Psoas muscle (tissue), 8 donors: ENCODE measurements at places on chromosomes 16 and 17. TPM values are rescaled to one million over a fixed set of nuclear protein-coding genes. Genes with fewer than 3 reads are reported as not detected.

Gene FAM20A
- polyA plus RNA-seq, result 1.3 TPM

- no peak for DNase-seq
These were observed 3.5 kb upstream of the LASP1NB start for GRCh38 chr17:38921756-38922411.

DNA sequence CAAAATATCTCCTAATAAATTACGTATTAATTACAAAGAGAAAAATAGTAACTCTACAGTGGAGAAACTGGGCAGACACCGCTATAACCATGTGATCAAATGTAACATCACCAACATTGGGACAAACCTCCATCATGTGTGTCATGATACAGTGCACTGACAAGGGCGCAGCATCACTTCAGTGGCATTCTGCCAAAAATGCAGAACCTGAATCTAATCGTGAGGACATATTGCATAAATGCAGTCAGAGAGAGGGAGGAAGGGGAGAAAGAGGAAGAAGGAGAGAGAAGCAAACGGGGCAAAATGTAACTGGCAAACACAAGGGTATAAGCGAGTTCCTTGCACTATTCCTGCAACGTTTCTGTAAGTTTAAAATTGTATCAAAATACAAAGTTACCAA is 74.2 kb upstream of the MARCHF10 start:
- no peak for DNase-seq

Gene SHISA9
- 0.01 TPM for polyA plus RNA-seq

Gene SLC5A11
- polyA plus RNA-seq, result 0.05 TPM

DNA sequence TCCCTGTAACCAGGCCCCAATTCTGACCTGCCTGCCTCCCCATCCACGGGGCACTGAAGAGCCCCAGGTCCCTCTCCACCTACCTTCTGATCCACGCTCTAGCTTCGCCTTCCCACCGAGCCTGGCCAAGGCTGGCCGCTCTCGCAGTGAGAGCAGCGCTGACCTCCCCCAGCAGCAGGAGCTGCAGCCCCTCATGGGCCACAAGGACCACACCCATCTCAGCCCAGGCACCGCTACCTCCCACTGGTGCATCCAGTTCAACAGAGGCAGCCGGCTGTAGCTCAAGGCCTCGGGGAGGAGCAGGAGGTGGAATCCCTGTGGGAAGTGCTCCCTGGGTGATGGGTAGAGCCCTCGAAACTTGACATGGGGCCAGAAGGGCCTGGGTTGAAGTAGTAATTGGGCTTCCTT is 8.4 kb upstream of the PLEKHG4 start:
- DNase-seq, result no peak

DNA sequence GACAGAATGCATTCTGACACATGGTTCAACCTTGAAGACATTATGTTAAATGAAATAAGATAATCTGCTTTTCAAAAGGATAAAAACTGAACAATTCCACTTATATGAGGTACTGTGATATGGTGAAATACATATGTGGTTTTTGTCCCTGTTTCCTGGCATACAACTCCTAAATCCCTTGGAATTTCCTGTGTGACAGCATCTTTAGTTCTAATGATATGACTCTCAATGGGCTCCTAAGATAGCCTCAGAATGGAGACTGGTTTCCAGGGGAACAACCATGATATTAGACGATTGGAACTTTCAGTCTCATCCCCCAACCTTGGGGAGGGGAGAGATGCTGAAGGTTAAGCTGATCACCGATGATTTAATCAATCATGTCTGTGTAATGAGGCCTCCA is 37.7 kb upstream of the PHLPP2 start:
- no peak for DNase-seq

Gene MIF4GD
- polyA plus RNA-seq, result 27.9 TPM

DNA sequence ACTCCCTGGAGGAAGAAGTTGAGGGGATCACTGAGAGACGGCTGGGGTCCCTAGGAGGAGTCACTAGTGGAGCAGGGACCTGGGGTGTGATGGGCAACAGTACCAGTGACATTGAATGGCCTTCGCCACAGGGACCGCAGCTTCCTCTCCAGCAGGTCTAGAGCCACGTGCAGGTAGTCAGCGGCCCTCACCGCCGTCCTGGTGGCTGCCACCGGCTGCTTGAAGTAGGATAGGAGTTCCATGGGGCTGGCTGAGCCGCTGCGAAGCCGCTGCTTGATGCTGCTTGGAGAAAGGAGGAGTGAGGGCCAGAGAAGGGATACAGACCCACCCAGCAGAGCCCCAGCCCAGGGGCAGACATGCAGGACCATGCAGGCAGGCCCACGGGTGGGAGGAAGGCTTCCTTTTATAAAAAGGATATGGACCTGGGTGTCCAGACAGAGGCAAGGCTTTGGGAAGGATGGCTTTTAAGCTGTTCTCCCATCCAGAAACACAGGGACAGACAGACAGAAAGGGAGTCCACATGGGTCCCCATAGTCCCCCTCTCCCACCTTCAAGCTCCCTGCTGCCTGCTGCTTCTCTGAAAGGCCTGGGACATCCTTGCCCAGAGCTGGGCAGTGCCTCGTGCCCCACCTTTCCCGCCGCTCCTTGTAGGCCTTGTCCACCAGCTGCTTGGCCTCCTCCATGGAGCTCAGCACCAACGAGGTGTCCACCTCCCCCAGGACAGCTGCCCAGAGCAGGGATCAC is 827 bp downstream of the MPO start:
- DNase-seq, result no peak

- no peak for DNase-seq
These were observed 144.4 kb downstream of the PCTP start for GRCh38 chr17:55895112-55895759.

Gene TNFRSF17
- polyA plus RNA-seq, result not detected

- no peak for DNase-seq
These were observed 414.6 kb upstream of the GOT2 start for GRCh38 chr16:59148769-59149155.

DNA sequence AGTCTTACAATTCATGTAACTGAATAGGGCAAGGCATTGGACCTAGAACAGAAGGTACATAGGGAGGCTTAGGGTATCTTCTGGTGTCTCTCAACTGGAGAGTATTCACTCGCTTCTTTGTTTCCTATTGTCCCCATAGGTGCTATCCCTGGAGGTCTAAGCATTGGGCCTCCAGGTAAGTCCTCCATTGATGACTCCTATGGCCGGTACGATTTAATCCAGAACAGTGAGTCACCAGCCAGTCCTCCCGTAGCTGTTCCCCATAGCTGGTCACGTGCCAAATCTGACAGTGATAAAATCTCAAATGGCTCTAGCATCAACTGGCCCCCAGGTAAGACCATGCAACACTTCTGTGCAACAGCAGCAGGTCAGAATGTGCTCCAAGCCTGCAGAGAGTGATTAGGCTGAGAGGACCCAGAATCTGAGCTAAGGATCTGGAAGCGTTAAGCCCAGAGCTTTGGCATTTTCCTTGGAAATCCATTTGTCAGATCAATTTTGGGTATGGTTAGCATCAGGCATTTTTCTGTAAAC is 35.7 kb downstream of the TMC6 start:
- DNase-seq, result no peak

Gene NPIPB6
- 0.17 TPM for polyA plus RNA-seq

DNA sequence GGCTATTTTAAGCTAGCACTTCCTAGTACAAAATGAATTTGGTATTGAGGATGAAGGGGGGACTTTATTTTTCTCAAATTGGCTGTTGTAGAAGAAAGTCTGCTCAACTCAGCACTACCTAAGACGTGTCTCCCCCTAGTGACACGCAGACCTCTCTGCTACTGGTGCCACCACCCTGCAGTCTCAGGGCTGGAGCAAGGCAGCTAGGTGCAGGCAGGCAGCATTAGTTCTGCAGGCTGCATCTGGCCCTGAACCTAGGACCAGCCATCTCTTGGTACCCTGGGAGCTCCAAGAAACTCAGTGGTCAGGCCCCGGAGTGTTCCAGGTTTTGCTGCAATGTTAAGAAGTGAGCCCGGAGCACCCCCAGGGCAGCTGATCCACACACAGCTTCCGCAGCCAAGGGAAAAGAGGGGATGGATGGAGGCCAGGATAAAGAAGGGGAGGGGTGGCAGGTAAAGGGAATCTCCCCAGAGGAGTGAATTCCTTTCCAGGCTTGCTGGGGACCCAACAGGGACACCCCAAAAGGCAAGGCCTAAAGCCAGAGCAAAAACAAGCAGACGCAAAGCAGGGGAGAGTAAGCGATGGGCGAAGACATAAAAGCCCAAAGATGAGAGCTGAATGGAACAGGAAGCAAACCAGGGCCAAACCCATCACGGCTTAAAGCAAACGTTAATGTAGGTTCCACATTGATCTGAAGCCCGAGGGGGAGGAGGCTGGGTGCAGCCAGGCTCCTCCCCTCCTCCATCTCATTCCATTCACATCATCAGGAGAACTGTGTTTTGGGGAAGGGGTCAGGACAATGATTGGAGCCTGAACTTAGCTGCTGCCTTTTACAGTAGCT is 200.5 kb downstream of the ZFHX3 start:
- no peak for DNase-seq

DNA sequence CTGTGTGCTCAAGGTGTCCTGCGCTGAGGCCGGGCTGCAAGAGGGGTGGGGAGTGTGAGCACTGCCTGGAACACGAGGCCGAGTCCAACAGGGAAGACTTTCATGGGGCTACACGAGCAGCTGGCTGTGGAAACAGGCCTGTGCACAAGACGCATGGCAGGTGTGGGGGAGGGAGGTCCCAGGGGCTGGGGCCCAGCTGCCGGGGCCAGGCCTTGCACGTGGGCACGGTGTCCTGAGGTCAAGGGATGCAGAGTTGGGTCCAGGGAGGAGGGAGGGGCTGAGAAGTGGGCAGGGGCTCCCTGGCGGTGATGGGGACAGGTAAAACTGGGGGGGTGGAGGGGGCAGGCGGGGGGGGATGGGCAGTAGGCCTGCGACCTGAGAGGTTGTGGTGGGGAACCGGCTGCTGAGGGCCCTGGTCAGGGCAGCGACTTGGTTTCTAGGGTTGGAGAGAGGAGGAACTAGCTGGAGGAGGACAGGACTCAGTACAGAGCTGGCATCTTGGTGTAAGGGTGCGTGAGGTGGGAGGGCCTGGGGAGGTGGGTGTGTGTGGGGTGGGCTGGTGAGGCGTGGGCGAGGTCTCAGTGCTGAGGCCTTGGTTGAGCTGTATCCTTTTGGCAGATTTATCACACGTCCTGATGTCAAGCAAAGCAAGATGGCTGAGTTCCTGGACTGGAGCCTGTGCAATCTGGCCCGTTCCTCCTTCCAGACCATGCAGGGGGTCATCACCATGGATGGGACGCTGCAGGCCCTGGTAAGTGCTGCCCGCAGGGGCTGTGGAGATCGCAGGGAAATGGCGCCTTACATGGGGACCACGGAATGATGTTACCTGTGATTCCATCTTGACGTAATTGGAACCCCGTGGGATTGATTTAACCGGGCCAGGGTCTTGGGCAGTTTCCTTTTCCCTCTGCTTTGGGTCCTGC is 29.4 kb downstream of the TBCD start:
- peak; percentile 50 for DNase-seq

DNA sequence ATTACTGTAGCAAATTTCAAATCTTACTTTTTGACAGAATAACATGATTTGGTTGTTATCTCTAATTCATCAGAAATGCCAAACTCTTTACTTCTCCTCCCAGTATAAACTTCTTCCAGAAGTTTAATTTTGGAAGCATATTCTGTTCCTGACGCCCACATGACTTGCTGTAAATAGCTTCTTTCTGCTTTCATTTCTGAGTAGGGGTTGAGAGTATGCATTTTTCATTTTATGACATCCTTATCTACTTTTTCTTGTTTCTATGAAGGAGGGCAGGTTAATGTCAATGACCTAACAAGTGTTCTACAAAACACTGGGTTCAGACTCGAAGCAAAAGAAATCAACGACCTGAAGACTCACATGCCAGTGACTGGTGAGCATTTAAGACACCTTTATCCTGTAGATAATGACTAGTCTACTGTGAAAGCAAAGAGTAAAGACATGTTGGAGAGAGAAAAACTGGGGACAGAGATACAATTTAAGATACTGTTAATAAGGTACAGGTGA is 36.5 kb upstream of the EFCAB3 start:
- DNase-seq, result no peak
